AG08395 (cell line): ENCODE measurements at places on chromosomes 6 and 20.

- DNase-seq, result no peak
Measured at GRCh38 chr20:2455771-2456497, 14.7 kb downstream of the SNRPB start.

DNA sequence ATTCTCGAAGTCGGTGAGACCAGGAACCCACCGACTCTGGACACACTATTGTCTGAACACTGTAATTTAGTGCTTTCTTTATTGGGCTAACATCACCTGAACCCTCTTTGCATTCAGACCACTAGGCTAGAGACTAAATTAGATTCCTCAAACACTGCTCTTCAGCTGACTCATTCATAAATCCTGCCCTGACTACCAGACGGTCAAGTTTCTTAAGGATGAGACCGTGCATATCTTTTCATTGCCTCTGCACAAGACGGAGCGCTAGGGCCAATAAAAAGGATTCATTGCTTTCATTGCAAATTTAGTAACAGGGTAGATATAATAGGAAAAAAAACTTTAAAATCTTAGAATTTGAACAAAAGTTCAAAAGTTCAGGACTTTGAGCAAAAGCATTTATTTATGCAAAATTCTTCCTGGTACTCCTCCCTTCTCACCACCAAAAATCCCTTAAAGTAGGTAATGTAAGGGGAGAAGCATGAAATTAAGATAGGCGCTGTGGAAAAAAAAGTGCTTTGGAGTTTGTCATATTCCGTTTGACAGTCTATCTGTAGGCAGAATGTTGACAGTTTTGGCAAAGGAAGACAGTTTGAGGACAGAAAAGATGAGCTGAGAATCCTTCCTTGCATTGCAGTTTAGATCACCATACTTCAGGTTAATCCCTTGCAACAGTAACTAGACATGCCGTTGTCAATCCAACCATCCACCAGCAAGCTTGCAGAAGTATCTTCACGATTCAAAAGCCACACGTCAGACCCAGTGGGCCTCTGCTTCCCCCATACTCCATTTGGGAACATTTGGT lies 328.6 kb upstream of the JARID2 start:
- peak; percentile 40 for DNase-seq

DNA sequence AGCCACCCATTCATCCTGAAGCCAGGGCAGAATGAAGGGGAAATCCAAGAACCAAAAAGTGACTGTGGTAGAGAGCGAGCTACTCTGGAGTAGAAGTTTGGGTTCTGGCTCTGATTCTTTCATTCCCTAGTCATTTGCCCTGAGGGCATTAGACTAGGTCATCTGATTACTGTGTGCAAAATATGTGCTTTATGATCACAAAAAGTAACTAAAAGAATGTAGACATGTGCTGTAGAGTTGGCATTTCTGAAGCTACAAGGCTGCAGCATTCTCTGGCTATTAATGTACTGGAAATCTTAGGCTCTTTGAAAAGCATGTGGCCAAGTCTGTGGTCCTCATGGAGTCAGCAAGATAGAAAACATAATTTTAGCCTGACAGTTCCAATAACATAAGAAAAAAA lies 94.2 kb downstream of the TBC1D7 start:
- DNase-seq, result peak; percentile 65

GRCh38 chr6:124753562-124754105 lies 208.6 kb upstream of the RNF217 start:
- DNase-seq, result no peak

DNA sequence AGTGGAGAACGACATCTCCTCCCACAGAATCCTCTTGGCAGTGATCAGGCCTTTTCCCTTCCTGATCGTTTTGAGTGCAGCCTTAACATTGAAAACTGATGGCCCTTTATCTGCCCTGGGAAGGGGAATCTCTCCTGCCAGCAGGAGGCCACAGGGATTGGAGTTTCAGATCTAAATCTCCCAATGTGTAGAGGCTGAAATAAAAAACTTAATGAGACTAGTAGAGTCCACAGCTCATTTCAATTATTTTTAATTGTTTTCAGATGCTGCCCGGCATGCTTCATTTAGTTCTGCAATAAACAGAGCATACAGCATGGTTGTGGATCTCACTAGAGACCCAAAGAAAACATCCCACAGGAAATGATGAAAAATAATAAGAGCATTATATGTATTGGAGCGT lies 662.2 kb upstream of the HS3ST5 start:
- no peak for DNase-seq

- DNase-seq, result no peak
Measured at GRCh38 chr20:47949230-47949629, 163.9 kb upstream of the SULF2 start.

- DNase-seq, result no peak
Measured at GRCh38 chr20:63898882-63899558, 4.1 kb downstream of the DNAJC5 start.

DNA sequence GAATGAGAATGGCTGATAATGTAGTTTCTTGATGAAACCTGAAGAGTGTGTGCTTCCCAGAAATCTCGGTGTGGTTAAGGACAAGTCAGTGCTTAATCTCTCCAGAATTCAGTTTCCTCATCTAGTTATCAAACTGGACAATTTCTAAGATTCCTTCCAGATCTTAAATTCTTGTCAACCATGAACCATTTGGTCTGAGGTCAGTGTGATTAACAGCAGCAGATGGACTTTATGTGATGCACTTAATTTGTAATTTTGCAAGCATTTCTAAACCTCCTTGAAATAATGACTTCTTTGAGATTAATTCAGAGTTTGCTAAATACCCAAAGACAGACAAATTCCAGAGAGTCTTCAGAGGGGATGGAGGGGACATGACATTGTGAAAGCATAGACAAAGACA lies 160.3 kb downstream of the KIF16B start:
- DNase-seq, result no peak

DNA sequence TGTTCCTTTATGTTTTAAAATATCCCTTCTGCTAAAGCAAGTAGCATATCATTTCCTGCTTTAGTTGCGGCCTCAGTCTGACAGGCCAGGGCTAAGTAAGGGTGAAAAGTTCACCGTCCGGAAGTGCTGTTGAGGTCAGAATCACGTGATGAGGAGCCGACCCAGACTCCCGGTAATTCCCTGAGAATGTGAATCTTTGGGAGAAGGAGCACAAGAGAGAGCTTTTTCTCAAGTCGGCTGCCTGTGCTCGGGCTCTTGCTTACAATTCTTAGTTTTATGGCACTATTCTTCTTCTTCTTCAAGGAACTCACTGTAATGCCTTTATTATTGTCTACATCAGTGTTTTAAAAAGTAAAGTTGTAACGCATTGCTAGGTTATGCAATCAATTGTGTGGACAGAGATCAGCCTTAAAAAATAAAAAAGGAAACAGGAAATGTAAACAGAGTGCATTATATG lies 309.3 kb downstream of the PRL start:
- peak; percentile 74 for DNase-seq

GRCh38 chr6:328136-328670 lies 35.9 kb downstream of the DUSP22 start:
- DNase-seq, result peak; percentile 92

- DNase-seq, result peak; percentile 45
Measured at GRCh38 chr20:63223121-63223825, 7.3 kb upstream of the YTHDF1 start.

- DNase-seq, result peak; percentile 49
Measured at GRCh38 chr20:53579266-53579580, 14.4 kb downstream of the ZNF217 start.

DNA sequence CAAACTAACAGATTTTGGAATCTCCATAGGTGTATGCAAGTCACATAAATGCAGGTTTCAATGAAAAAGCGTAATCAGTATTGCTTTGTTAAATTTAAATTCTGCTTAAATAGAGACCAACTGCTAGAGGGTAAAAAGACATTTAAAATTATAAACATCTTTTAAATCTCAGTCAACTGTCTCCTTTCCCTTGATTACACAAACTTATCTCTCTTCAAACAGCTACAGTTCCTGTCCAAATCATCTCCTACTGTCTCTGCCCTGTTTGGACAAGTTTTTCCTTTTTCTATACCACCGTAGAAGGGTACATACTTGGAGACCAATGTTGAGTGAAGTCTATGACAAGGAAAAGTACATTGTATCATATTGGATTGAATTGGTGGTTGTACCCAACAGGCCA lies 43.5 kb downstream of the AGPAT4 start:
- DNase-seq, result no peak

- no peak for DNase-seq
Measured at GRCh38 chr6:3094815-3095214, 23.7 kb upstream of the BPHL start.

- DNase-seq, result no peak
Measured at GRCh38 chr20:14295238-14295637, 42.2 kb downstream of the FLRT3 start.

GRCh38 chr6:36863670-36864540 lies 10.7 kb downstream of the PPIL1 start:
- no peak for DNase-seq

DNA sequence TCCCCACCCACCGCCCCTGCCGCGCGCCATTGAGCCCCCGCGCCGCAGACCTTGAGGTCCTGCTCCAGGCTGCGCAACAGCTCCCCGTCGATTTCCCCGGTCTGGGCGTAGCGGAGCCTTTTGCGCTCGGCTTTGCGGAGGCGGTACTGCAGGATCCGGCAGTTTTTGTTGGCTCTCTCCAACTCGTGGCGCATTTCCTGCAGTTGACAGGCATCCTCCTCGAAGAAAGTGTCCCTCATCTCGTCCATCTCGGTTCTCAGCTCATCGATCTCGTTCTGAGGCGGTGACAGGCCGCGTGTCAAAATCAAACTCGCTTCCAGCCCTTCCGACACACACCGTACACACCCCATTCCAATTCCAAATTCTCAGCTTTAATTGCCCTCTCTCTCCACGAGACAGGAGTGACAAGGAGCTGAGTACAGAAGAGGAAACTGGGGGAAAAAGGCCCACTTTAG lies 4.3 kb downstream of the MTCL3 start:
- peak; percentile 50 for DNase-seq

- no peak for DNase-seq
Measured at GRCh38 chr20:12723811-12724210, 285.0 kb upstream of the SPTLC3 start.
